ENCODE measurements at places on chromosomes 2 and 18. TPM values are rescaled to one million over a fixed set of nuclear protein-coding genes. Genes with fewer than 3 reads are reported as not detected.

- DNase-seq = no peak
- H3K36me3 ChIP-seq = peaks cover 25% of the 10 kb centered on the region
- H3K27ac ChIP-seq = peak overlapping the region; percentile 84
- no peaks in the 10 kb centered on the region for H3K27me3 ChIP-seq
- H3K4me3 ChIP-seq = peak overlapping the region; percentile 26
Measured at GRCh38 chr2:144267239-144267638, 252.7 kb downstream of the ZEB2 start.

GRCh38 chr2:239286901-239287300 is 113.9 kb downstream of the HDAC4 start:
- no peak overlapping the region for H3K4me3 ChIP-seq
- H3K27me3 ChIP-seq = no peaks in the 10 kb centered on the region
- H3K36me3 ChIP-seq = peaks cover 14% of the 10 kb centered on the region
- peak overlapping the region; percentile 10 for H3K27ac ChIP-seq

DNA sequence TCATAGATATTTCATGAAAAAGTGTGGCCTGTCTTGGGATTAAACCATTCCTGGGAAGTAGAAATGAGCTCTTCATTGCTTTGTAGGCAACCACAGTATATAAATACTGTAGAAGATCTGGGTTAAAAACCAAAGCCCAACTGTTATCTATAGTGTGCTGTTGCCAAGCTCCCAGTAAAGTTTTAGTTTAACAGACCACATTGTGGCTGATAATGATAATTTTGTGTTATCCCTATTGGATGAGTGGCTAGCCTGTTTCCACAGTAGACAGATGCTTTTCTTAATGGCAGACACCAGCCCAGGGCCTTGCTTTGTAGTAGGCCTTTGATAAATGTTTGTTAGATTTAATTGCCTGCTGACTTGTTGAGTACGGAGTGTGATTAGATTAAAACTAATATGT is 52.1 kb downstream of the FMNL2 start:
- H3K36me3 ChIP-seq = no peaks in the 10 kb centered on the region
- DNase-seq = no peak
- peaks cover 7% of the 10 kb centered on the region for H3K27me3 ChIP-seq

GRCh38 chr2:70362661-70363060 is 60.8 kb upstream of the FAM136A start:
- H3K36me3 ChIP-seq = no peaks in the 10 kb centered on the region
- H3K4me1 ChIP-seq = no peaks in the 10 kb centered on the region
- DNase-seq = no peak
- no peak overlapping the region for H3K27ac ChIP-seq
- H3K27me3 ChIP-seq = peaks cover 6% of the 10 kb centered on the region

- H3K36me3 ChIP-seq = no peaks in the 10 kb centered on the region
- no peak for DNase-seq
- peaks cover 7% of the 10 kb centered on the region for H3K27me3 ChIP-seq
- H3K27ac ChIP-seq = no peak overlapping the region
Measured at GRCh38 chr2:217928324-217929181, 74.2 kb downstream of the TNS1 start.

The MAB21L4 gene
- not detected for total RNA-seq

GRCh38 chr2:231663458-231664212 is 44.7 kb upstream of the PTMA start:
- peak overlapping the region; percentile 0 for H3K4me3 ChIP-seq
- H3K4me1 ChIP-seq = peaks cover 14% of the 10 kb centered on the region
- peaks cover 5% of the 10 kb centered on the region for H3K36me3 ChIP-seq

All from activated T-helper 2 cell treated with anti-CD3 and anti-CD28 coated beads, Interferon-gamma antibody, Interleukin-2, Interleukin-4, amounts not matched to agents 10 μg/mL and 5 μg/mL and 100 μg/mL, durations not matched to agents 14 hours and 24 hours and 36 hours (primary cell).